ENCODE measurements at places on chromosomes 13 and 19.

- DNase-seq: no peak
Measured at GRCh38 chr13:25118378-25118905, 22.5 kb downstream of the PABPC3 start.

DNA sequence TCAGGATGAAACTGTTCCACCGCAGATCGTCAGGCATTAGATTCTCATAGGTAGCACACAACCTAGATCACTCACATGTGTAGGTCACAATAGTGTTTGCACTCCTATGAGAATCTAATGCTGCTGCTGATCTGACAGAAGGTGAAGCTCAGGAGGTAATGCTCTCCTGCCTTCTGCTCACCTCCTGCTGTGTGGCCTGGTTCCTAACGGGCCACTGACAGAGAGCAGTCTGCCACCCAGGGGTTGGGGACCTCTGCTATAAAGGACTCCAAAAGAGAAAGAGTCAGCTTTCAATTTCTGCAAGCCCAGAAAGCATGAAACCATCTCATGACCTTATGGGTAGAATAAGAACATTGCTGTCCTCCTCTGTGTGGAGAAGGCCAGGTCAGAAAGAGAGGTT is 43.5 kb upstream of the PCCA start:
- DNase-seq: no peak

GRCh38 chr13:27353166-27353583 is 71.2 kb upstream of the GTF3A start:
- peak; percentile 29 for DNase-seq

GRCh38 chr19:11130824-11131455 is 24.6 kb downstream of the SPC24 start:
- peak; percentile 79 for DNase-seq

- DNase-seq: no peak
Measured at GRCh38 chr13:28250542-28250941, 112.2 kb downstream of the PAN3 start.

GRCh38 chr13:42574435-42575311 is 721 bp downstream of the TNFSF11 start:
- no peak for DNase-seq

DNA sequence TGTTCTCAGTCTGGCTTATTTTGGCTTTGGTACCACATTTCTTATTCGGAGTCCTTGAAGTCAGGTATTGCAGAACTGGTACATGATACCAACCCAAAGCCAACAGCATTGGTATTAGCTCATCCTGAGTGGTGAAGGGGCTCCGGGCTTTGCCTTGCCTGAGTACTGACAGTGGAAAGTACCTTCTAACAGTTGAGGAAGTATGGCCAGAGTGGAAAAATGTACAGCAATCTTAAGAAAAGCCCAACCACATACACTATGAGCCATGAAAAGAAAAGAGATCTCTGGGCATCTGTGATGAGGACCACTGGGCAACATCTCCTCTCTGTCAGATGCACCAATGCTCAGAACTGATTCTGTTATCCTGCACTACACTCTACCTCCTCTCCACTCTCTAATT is 8.3 kb downstream of the LCP1 start:
- DNase-seq: no peak

GRCh38 chr19:10644260-10645007 is 9.7 kb upstream of the ILF3 start:
- peak; percentile 81 for DNase-seq

DNA sequence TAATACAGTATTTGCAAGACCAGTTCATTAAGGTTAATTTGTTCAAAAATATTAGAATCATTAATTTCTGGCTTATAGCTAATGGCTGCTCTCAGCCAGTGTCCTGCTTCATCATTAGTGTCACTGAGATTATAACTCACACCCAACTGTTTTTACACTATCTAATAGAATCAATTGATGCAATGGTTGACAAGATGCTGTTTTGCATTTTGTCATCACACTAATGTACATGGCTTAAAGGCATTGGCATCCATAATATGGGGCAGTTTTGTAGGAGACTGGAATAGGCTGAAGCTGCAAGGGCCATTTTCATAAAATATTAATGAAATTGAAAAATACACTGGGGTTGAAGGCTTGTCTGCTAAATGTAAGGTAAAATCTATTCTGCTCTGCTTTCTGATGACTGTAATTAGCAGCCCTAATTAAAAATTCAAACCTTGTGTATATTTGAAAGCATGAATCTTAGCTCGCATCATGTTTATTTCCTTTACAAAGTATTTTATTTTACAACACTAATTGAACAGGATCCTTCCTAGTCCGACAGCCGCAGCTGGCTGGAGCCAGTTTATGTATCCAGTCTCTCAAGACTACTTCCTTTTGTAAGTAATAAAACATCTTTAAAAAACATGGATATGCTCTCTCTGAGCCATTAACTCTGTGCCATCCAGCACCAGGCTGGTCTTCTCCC is 296.7 kb downstream of the POU4F1 start:
- DNase-seq: no peak

GRCh38 chr19:858868-859843 is at the start of gene CFD:
Gene CFD, plus strand, starts transcription at chr19:859664. Its CDS starts 26 bp downstream, at chr19:859690.
- no peak for DNase-seq

DNA sequence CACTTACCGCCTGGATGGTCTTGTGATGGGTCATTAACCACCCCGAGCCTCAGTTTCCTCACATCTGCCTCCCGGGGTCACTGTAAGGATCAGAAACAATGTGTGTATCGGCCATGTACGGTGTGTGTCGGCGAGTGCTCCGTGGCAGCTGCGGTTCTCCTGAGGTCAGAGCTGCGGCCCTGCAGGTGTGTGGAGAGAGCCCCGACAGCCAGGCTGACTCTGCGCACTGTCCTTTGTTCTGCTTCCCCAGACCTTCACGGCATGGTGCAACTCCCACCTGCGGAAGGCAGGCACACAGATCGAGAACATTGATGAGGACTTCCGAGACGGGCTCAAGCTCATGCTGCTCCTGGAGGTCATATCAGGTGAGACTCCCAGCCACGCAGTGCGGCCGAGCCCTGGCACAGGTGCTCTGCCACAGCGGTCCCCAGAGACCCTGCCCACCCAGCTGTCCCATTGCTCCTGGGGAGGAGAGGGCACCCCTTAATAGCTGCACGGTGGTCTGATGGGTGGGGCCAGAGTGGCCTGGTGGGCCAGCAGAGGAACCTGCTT is 43.8 kb downstream of the CAPN12 start:
- no peak for DNase-seq

GRCh38 chr19:48152551-48152950 is 17.6 kb downstream of the LIG1 start:
- peak; percentile 75 for DNase-seq

DNA sequence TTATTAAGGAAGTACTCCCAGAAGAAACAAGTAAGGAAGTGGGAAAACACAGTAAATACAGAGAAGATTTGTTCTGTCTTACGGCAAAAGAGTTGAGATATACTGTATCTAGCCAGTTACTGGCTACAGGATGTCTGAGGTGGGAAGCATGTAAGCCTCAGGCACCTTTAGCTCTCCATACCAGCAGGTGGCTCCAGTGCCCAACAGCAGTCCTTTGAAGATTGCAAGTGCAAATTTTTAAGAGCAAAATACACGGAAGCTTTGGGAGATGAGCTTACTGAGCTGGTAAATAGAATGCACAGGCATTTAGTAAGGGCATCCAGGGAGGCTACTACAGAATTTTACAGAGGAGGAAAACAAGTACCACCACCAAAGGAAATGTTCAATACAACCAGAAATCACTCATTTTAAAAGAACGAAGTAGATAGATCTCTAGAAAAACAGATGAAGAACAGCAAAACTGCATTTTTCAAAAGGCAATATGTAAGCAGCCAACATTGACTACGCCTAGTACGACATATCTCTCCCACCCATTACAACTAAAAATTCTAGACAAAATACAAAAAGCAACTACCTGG is 57.9 kb upstream of the VSTM2B start:
- peak; percentile 35 for DNase-seq

DNA sequence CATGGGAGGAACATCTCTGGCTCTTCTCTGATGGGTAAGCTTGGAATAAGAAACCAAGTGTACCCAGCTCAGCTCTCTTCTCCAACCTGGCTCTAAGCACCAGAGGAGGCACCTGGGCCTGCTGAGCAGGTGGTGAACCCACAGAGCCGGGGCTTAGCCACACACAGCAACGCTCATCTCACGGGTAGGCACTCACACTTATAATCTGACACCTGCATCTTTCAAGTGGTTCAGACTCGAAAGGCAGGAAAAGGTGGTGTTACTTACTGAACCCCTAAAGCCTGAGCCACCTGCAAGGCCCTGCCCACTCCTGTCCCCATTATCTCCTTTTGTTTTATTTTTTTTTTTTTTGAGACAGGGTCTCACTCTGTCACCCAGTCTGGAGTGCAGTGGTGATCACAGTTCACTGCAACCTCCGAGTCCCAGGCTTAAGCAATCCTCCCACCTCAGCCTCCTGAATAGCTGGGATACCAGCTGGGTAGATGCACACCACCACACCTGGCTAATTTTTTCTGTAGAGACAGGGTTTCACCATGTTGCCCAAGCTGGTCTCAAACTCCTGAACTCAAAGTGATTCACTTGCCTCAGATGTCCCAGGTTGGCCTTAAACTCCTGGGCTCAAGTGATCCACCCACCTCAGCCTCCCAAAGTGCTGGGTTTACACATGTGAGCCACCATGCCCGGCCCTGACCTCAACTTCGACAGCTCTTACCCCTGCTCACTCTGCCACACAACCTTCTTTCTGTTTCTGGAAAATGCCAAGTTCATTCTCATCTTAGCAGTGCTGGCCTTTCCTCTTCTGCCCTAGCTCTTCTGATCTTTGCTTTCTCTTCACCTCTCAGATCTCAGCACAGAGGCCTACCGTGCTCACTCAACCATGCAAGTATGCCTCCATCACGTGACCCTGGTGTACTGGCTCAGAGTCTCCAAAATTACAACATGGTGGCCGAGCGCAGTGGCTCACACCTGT is 9.7 kb downstream of the FBXL12 start:
- no peak for DNase-seq

GRCh38 chr13:60617991-60618733 is 221.1 kb downstream of the TDRD3 start:
- DNase-seq: peak; percentile 72

DNA sequence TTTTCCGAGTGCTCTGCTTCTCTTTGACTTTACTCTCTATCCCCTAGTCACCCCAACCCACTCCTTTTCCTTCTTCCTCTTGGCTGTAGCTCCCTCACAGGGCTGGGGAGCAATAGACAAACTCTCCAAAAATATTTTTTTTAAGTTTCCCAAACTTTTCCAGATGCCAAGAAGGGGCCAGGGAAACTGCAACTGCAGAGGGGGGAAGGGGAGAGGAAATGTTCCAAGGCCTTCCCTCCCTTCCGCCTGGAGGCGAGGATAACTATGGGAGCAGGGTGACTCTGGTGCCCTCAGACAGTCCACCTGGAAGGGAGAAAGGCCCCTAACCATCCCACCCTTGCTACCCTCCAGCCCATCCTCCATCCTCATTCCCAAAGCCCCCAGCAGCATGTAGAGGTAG is 49.4 kb downstream of the LYL1 start:
- no peak for DNase-seq

- peak; percentile 58 for DNase-seq
Measured at GRCh38 chr19:43229315-43229714, 23.9 kb upstream of the PSG4 start.

- peak; percentile 71 for DNase-seq
Measured at GRCh38 chr19:35513628-35514281, at the start of gene DMKN. Gene DMKN, minus strand, starts transcription at chr19:35513649. Its CDS starts 174 bp downstream, at chr19:35513475.

- DNase-seq: no peak
Measured at GRCh38 chr19:56071151-56071550, 49.9 kb downstream of the ZNF787 start.

DNA sequence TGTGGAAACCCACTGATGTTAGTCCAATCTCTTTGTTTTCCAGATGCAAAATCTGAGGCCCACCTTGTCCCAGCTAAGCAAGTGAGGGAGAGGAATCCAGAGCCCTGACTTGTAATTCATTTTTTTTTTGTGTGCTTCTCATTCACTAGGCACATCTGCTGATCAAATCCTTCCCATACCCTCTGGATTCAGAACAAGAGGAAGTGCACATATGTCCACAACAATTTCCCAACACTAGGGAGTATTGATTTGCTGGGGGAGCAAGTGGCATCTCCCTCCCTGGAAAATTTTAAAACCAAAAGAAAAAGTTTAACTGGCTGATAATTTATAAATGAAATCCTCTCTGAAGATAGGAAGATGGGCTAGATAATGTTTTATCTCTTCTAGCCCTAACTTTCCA is 94.6 kb upstream of the RFC3 start:
- peak; percentile 31 for DNase-seq

GRCh38 chr13:105491345-105491744 is 1044.1 kb downstream of the EFNB2 start:
- DNase-seq: no peak

GRCh38 chr13:39100996-39101738 is 62.9 kb downstream of the NHLRC3 start:
- DNase-seq: peak; percentile 32

DNA sequence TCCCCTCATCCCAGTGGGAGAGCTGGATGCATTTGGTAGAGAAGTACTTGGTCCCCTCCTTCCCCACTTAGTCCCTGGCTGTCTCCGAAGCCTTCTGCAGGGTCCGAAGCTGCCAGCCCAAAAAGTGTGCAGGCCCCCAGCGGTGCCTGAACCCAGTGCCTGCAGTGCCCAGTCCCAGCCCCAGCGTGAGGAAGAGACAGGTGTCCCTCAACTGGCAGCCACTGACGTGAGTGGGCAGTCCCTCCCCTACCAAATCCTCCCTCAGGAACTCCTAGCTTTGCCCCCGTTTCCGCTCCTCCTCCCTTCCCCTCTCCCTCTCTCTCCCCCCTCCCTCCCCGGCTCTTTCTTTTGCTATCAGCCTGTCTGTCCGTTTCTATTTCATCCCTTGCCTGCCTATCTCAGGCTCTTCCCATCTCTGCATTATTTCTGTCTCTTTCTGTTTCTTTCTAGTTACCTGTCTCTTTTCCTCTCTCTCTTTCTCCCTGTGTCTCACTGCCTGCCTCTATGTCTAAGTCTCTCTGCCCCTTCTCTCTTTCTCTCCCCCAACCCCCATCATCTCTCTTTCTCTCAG is 1.8 kb upstream of the LTBP4 start:
- no peak for DNase-seq

GRCh38 chr19:13831537-13832467 is 36.6 kb downstream of the ZSWIM4 start:
- DNase-seq: no peak

- peak; percentile 85 for DNase-seq
Measured at GRCh38 chr13:41053384-41053826, 7.9 kb upstream of the WBP4 start.

- DNase-seq: no peak
Measured at GRCh38 chr13:111488486-111489132, 168.2 kb downstream of the TEX29 start.

DNA sequence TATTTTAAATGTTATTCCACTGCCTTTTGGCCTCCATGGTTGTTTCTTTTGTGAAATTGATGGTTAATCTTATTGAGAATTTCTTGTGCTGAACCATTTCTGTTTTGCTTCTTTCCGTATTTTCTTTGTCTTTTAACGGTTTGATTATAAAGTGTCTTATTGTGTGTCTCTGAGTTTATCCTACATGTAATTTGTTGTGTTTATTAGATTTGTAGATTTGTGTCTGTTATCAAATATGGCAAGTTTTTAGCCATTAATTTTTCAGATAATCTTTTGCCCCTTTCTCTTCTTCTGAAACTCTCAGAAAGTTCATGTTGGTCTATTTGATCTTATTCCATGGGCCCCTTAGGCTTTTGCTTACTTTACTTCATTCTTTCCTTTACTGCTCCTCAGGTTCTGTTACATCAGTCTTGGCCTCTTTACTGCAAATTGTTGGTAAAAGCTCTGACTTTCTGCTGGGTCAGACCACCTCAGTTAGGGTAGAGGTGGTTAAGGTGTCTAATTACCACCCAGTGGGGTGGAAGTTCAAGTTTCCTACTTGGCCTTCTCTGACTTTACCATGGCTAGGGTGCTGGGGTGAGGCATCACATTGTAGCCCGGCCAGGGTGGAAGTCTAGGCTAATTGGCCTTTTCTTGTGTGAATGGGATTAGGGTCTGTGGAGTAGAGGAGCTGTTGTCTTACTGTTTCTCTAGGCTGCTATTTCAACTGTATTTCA is 58.3 kb downstream of the ZMYM2 start:
- DNase-seq: no peak

Measured in cardiac fibroblast (primary cell).